Activated T-cell treated with anti-CD3 and anti-CD28 coated beads, Interleukin-2, amount 50 U/mL, for 48 hours (primary cell): ENCODE measurements at places on chromosomes 7 and 10.

DNA sequence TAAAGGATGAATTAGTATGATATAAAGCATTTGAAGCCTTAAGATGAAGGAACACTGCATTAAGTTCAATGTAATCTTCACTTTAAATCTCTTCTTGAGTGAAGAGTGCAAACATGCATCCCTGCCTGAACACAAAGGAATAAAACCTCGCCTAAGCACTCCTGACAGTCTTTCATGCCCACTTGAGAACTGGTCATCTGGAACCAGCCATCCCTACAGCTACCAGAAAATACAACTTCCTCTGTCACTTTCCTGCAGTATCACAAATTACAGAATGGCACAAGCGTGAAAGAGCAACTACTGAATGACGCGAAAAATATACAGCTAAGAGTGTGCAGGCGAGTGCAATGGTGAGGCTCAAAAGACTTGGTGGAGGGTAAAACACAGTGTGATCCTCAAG lies 1079.9 kb downstream of the CNTNAP2 start:
- DNase-seq: no peak

DNA sequence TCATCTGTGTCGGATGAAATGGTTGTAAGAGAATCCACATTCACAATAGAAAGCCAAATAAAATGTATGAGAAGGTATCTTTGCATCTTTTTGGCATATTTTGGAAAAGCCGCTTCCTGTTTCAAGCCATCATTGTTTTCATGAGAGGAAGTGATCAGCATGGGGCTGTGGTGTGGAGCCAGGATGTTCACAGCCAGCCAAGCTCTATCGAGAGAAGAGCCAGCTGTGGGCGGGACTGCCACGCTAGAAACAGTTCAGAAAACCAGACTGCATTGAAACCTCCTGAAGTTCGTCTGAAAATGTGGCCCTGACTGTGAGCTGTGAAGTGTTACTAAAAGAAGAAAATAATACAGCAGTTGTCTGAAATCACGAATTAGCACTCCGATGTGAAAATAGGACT lies 21.2 kb upstream of the NPS start:
- DNase-seq: no peak

DNA sequence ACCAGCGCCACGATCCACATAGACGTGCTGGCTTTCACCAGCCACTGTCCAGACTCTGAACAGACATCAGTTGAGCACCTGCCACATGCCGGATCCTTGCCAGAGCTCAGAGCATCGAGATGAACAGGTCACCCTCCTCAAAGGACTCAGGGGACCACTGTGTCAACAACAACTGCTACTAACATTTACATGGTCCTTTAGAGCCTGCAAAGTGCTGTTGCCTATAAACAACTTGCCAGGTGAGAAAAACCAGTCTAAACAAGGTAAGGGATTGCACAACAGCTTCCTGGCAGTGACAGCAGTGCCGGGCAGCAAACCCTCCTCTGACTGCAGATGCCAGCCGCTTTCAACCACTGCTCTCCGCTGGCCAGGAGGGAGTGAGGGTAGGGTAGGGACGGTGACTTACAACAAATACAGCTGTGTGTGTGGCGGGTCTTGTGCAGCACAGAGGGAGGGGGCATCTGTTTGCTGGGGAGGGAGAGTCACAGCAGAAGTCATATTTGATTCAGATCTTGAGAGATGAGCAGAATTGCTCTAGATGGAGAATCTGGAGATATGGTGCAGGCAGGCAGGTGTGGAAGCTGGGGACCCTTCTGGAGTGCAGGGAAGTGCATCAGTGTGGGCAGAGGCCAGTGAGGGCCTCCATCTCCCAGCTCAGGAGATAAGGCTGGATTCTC lies 32.8 kb upstream of the RHEB start:
- DNase-seq: no peak

- no peak for DNase-seq
Measured at GRCh38 chr7:88377434-88377833, 70.7 kb upstream of the STEAP4 start.

GRCh38 chr10:125836746-125837145 lies 13.4 kb downstream of the BCCIP start:
- no peak for DNase-seq
